ENCODE measurements at places on chromosomes 1 and 21. TPM values are rescaled to one million over a fixed set of nuclear protein-coding genes. Genes with fewer than 3 reads are reported as not detected.

Gene SCP2
- polyA plus RNA-seq: 163 TPM

- H3K4me1 ChIP-seq: peaks cover 24% of the 10 kb centered on the region
- H3K36me3 ChIP-seq: no peaks in the 10 kb centered on the region
- H3K27me3 ChIP-seq: no peaks in the 10 kb centered on the region
- H3K27ac ChIP-seq: peak overlapping the region; percentile 93
Measured at GRCh38 chr1:186374303-186375151, 526 bp downstream of the TPR start.

GRCh38 chr1:9289090-9289534 is 3.6 kb upstream of the SPSB1 start:
- H3K36me3 ChIP-seq: no peaks in the 10 kb centered on the region
- no peak overlapping the region for H3K27ac ChIP-seq
- no peaks in the 10 kb centered on the region for H3K27me3 ChIP-seq
- DNase-seq: peak; percentile 76

DNA sequence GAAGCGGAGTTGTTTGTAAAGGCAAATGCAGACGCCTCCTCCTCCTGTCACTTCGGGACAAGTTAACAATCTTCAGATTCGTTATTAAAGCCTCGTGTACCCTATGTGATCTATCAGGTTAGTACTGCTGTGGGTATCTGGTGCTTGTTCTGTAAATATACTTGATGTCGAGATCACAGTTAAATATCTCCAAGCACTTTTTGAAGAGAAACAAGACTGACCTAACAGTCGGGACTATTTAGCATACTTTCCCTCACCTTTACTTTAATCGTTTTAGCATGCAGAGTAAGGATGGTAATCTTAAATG is 710 bp downstream of the KLHL20 start:
- H3K27ac ChIP-seq: peak overlapping the region; percentile 78
- H3K4me1 ChIP-seq: peaks cover 18% of the 10 kb centered on the region
- no peak for DNase-seq
- no peaks in the 10 kb centered on the region for H3K27me3 ChIP-seq

DNA sequence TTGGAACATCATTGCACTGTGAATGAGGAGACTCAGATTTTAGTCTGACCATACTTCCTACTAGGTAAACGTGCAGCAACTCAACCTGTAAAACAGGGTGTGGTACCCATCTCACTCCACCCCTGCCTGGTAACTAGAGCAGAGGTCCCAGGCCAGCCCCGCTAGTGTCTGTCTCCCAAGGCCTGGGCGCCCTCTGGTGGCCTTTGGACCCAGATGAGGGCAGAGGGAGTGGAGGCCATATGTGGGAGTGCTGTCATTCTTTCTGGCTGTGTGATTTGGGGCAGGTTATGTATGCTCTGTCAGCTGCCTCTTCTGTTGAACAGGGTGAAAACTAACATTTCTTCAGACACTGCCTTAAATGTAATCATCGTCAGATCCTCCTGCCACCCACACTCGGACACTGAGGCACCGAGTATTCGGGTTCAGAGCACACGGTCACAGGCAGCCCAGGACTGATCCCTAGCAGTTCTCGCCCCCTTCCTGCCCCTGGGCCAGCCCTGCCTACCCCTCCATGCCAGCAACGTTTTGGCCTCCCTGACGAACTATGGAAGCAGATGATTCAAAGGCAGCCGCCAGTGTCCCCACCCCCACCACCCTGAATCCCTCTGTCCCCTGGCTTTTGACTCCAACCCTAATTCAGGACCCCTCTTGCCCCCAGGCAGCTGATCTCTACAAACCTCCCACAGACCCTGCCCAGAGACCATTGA is 76.0 kb downstream of the CD247 start:
- peaks cover 85% of the 10 kb centered on the region for H3K4me1 ChIP-seq
- H3K27ac ChIP-seq: peak overlapping the region; percentile 57
- DNase-seq: peak; percentile 83
- H3K36me3 ChIP-seq: peaks cover 5% of the 10 kb centered on the region

DNA sequence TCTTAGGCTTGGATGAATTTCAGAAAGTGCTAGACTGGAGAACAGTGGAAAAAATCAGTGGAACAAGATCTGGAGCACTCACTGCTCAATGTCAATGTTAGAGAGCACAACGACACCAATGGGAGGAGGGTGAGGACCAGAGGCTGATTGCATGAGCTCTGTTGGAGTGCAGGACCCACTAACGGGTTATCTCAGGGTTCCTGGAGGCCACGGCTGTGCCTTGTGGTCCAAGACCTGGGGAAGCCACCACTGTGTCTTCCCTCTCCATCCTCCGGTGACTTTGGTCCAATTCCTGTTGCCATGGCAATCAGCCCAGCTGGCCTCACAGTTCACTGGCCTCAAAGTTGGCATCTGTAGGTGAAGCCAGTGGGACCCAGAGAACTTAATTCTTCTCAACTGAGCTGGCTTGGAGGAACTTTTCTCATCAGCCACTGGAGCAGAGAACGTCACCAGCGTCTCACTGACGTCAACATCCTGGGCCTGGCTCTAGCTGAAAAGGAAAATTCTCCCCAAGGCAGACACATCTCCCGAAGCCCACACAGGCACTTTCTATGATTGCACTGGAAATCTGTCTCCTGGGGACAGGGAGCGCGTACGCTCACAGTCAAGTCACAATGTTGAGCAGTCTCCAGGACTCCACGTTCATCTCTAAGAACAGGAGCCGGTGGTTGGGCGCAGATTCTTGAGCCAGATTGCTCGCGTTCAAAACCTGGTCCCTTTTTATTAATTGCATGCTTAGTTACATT is 21.9 kb upstream of the GPR157 start:
- no peaks in the 10 kb centered on the region for H3K4me1 ChIP-seq
- no peak for DNase-seq
- no peaks in the 10 kb centered on the region for H3K36me3 ChIP-seq
- no peak overlapping the region for H3K4me3 ChIP-seq

DNA sequence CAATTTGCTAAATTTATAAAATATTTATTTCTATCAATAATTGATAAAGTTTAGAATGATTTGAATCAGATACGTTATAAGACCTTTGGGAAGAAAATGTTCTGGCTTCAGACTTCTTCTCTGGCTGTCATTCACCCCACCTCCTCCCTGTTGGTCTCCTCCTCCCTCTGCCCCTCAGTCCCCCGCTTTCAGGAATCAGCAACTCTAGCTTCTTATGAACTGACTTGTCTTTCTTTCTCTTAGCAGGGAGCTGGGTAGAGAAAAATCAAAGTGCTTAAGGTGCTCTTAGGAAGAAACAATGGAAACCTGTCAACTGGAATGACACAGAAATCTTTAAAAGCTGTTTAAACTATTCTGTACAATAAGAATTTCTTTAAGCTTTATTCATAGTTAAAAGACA is 71.3 kb upstream of the ETV3 start:
- H3K27ac ChIP-seq: no peak overlapping the region
- DNase-seq: no peak
- H3K4me3 ChIP-seq: no peak overlapping the region
- H3K4me1 ChIP-seq: no peaks in the 10 kb centered on the region

Gene RPE65
- not detected for polyA plus RNA-seq

DNA sequence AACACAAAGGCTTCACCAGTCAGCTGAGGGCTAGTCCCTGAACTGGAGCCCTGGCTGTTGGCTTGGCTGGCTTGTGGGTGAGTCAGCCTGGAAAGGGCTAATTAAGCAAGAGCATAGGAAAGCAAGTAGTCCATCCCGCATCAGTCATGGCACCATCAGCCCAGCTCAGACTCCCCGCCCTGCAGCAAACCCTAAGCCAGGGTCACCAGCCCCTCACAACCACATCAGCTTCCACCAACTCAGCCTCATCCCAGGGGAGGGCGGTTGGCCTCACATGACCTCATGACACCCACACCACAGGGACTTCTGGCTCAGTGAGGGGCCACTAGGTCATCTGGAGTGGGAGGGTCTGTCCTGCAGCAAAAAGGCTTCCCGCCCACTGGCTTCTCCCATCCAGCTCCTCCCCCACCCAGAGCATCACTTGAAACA is 7.0 kb upstream of the SPATC1L start:
- H3K27me3 ChIP-seq: no peaks in the 10 kb centered on the region
- H3K27ac ChIP-seq: no peak overlapping the region
- DNase-seq: no peak

- H3K4me3 ChIP-seq: no peak overlapping the region
- no peak overlapping the region for H3K27ac ChIP-seq
- no peak for DNase-seq
- no peaks in the 10 kb centered on the region for H3K36me3 ChIP-seq
Measured at GRCh38 chr1:26049531-26050247, 3.8 kb upstream of the SLC30A2 start.

Gene TTC22
- 3.3 TPM for polyA plus RNA-seq

DNA sequence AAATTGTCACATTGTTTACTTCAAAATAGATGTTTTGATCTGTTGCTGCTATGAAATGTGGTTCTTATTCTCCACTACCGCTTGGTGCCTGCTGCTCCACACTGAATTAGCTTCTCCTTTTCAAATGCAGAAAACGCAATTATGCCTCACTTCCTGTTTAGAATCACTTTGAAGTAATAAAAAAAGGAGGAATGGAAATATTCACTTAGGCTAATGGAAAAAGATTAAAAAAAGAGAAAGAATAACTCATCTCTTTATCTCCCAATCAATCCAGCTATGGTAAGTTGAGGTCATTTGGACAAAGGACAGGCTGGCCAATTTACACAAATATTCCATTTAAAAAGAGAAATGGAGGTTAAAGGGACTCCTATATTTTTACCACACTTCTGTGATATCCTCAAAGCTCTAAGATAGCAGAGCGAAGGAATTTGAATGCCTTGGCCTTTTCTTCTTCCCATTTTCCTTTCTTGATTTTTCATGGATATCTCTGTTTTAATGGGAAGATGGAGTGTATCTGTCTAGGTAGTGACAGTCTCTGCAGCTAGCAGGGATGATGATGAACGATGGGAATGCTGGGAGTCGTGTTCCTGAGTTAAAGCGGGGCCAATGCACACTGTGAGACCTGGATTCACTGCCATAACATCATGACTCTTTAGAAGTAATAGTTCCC is 35.7 kb downstream of the RGS5 start:
- no peak for DNase-seq
- H3K27me3 ChIP-seq: no peaks in the 10 kb centered on the region
- no peak overlapping the region for H3K4me3 ChIP-seq

Gene ZNF648
- polyA plus RNA-seq: 0.07 TPM

DNA sequence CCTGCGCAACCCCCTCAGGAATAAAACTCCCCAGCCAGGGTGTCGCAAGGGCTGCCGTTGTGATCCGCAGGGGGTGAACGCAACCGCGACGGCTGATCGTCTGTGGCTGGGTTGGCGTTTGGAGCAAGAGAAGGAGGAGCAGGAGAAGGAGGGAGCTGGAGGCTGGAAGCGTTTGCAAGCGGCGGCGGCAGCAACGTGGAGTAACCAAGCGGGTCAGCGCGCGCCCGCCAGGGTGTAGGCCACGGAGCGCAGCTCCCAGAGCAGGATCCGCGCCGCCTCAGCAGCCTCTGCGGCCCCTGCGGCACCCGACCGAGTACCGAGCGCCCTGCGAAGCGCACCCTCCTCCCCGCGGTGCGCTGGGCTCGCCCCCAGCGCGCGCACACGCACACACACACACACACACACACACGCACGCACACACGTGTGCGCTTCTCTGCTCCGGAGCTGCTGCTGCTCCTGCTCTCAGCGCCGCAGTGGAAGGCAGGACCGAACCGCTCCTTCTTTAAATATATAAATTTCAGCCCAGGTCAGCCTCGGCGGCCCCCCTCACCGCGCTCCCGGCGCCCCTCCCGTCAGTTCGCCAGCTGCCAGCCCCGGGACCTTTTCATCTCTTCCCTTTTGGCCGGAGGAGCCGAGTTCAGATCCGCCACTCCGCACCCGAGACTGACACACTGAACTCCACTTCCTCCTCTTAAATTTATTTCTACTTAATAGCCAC is 696 bp downstream of the TGFB2 start:
- peaks cover 4% of the 10 kb centered on the region for H3K4me1 ChIP-seq
- H3K27ac ChIP-seq: no peak overlapping the region
- H3K4me3 ChIP-seq: peak overlapping the region; percentile 63
- no peaks in the 10 kb centered on the region for H3K36me3 ChIP-seq
- no peaks in the 10 kb centered on the region for H3K27me3 ChIP-seq

- no peaks in the 10 kb centered on the region for H3K36me3 ChIP-seq
- DNase-seq: peak; percentile 79
- peaks cover 11% of the 10 kb centered on the region for H3K4me1 ChIP-seq
- peaks cover 6% of the 10 kb centered on the region for H3K27me3 ChIP-seq
Measured at GRCh38 chr1:165597883-165598675, 33.0 kb upstream of the MGST3 start.

Gene FTCD
- not detected for polyA plus RNA-seq

- no peaks in the 10 kb centered on the region for H3K27me3 ChIP-seq
- peak overlapping the region; percentile 69 for H3K4me3 ChIP-seq
- H3K36me3 ChIP-seq: no peaks in the 10 kb centered on the region
Measured at GRCh38 chr1:12511516-12512468, 106.2 kb downstream of the DHRS3 start.

Gene NTNG1
- not detected for polyA plus RNA-seq

- no peak overlapping the region for H3K4me3 ChIP-seq
- H3K36me3 ChIP-seq: no peaks in the 10 kb centered on the region
- H3K4me1 ChIP-seq: no peaks in the 10 kb centered on the region
- no peak overlapping the region for H3K27ac ChIP-seq
- no peaks in the 10 kb centered on the region for H3K27me3 ChIP-seq
- DNase-seq: no peak
Measured at GRCh38 chr1:84776639-84777038, 86.4 kb upstream of the SSX2IP start.
